ENCODE measurements at places on chromosomes 7 and 10. TPM values are rescaled to one million over a fixed set of nuclear protein-coding genes. Genes with fewer than 3 reads are reported as not detected.

The CALHM3 gene
- not detected for total RNA-seq

The JCAD gene
- 1.4 TPM for total RNA-seq

The BCAP29 gene
- 34.2 TPM for total RNA-seq

DNA sequence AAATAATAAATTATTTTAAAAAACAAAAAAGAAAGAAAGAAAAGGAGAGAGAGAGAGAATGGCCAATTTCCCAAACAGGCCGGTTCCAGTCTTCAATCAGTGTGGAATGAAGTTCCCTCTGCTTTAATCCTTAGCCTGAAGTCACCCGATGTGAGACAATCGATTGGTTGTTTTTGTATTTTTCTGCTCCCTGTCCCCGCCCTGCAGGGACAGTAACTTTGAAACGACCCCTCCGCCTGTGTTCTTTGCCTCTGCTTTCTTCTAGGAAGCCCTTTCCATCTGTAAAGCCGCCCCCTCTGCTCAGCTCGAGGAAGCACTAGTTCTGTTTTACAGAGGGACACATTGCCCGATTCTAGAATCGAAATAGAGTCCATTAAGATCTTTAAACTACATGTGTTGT is 33.4 kb downstream of the FOXL3 start:
- DNase-seq = peak; percentile 13

- no peak for DNase-seq
Measured at GRCh38 chr7:137417464-137417863, 73.9 kb upstream of the PTN start.

DNA sequence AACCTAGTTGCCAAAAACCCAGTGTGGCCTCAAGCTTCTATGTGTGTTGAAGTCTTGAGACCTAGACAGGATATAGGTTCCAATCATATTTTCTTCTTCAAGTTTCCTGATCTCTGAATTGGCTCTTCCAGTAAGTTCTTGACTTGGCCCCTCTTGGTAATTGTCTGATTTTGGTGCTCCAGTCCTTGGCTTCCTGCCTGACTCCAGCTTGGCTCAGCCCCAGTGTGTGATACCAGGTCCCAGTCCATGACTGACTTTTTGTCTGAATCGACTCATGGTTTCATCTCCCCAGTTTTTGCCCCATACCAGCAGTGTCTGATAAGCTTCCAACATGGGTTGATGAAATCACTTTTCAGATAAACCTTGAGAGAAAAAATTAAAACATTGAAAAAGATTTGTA is 72.3 kb downstream of the FAS start:
- DNase-seq = no peak

GRCh38 chr7:130400120-130400572 is 19.9 kb downstream of the CPA1 start:
- DNase-seq = no peak

DNA sequence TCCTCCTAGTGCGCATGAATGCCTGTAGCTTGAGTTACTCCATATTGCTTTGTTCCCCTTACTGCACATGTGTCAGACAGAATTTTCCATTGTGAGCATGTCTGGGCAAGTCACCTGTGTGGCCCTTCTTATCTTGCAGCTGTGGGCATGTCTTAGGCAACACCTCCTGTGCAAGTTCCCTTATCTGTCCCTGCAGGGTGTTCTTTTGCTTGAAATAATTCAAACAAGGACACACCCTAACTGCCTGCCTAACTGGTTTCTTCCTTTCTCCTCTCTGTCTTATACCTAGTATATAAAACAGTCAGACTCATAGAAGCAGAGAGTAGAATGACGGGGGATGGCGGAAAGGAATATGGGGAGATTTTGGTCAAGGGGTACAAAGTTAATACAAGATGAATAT is 421.1 kb upstream of the SORCS1 start:
- DNase-seq = no peak

DNA sequence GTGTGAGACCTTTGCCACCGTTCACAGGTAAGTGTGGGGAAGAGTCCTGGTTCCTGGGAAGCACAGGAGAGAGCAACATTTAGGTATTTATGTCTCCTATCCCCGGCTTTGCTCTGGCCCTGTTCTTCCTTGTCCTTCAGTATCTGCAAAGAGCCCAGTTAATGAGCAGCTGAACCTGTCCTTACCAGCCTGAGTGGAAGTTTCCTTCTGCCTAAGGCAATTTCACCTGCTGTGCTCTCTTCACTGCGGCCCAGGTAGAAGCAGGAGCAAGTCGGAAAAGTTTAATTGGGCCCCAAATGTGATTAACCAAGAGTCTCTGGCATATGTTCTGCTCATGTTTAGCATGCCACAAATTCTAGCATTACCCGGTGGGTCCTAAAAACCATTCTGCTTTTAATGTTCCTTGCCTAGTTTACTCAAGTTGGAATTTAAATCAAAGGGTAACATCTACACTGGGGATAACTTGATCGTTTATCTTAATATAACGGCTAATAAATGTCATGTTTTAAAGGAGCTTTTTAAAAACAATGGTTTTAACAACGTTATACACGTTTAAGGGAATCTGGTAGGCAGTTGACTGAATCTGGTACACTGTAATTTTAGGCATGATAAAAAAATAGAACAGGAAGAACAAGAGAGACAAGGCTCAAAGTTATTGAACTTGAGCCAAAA is 817.1 kb downstream of the TYW1 start:
- DNase-seq = no peak
